Stimulated activated CD4-positive, alpha-beta T cell treated with anti-CD3 and anti-CD28 coated beads, Interleukin-12 subunit alpha, Interleukin-12 subunit beta, amount 100 ng/mL, for 4 hours (primary cell): ENCODE measurements at places on chromosomes 4 and X.

GRCh38 chrX:68940601-68941000, 111.8 kb downstream of the EFNB1 start:
- no peak for DNase-seq

DNA sequence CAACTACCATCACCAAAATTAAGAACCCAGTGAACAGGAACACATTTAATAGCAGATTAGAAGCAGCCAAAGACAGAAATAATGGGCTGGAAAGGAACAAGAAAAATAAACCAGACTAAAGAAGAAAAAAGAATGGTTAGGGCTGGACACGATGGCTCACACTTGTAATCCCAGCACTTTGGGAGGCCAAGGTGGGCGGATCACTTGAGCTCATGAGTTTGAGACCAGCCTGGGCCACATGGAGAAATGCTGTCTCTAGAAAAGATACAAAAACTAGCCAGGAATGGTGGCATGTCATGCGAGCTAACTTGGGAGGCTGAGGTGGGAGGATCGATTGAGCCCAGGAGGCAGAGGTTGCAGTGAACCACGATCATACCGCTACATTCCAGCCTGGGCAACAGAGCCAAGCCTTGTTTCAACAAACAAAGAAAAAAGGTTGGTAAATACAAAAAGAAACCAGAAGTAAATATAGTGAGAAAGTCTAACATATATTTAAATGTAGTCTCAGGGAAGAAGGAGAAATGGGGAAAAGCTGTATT, 102.0 kb downstream of the AFAP1 start:
- no peak for DNase-seq

GRCh38 chr4:8472689-8473197, 32.2 kb downstream of the TRMT44 start:
- no peak for DNase-seq

- DNase-seq: no peak
Measured at GRCh38 chrX:2541603-2542002, 40.8 kb upstream of the DHRSX start.

DNA sequence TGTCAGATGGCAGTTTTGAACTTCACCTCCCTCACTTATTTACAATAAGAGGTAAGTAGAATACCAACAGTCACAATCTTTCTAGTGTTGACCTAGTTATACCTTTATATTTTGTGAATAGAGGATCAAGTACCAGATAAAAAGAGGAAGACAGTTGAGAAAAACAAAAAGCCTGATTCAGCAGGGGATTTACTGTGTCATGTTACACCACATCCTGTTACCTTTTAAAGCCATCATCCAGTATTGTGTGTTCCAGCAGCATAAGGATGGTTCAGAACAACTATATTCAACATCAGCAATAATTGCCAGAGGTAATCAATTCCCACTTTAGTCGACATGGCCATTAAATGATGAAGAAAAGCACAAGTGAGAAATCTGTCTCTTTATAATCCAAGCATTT, 21.3 kb upstream of the CXCL6 start:
- DNase-seq: no peak

DNA sequence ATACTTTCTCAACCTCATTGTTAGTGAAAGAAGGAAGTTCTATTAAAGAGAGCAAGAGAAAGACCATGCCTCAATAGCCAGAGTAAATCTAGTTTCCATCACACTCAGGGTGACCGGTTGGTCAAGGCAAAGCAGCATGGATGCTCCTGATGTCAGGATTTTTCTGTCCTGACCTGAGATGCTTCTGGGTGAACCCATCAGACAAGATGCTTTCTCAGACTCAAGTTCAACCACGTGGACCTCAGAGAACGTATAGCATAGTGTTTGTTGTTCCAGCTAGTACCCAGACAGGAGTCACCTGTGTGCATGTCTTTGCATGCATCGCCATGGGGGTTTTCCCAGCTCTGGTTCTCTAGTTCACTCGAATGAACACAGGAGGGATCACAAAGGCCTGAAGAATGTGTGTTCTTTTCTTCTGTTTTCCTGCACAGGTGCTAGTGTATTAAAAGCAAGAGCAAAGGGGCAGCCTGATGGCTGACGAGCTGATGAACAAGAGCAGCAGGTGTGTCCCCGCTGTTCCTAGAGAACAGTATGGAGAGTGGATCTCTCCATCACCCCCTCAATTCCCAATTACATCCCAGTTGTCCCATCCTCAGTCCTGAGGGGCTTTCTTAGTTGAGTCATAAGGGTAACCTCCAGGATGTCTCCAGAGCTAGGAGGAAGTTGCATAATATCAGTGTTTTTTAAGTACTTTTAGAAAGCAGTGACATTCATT, 110.5 kb upstream of the ENPP6 start:
- DNase-seq: peak; percentile 30

DNA sequence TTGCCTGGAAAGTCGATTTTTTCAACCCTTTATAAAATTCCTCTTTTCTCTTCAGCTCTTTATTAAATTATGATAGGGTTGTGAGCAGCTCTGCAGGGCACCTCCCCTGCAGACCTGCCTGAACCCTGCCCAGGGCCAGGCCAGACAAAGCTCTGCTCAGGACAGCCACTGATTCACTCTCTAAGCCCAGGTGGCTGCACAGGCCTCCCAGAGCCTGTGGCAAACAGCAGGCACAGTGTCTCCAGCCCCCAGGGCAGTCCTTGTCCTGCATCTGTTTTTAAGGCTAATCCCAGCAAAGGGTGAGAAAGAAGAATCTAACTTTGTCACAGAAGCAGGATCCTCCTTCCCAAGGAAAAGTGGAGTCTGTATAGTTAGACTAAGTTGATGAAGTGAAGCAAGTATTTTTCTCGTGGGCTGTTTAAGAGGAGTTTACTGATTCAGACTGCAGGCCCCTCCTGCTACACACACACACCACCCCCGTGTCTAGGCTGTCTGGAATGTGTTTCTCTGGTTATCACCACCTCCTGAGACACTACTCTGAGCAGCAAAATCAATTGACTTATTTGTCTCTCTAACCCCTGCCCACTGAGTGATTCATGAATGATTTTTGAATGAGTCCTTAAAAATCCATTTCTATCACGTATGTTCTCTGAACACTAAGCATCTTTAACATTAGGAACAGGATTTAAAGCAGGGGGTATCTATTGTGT, 101.7 kb downstream of the CHIC2 start:
- DNase-seq: no peak

- DNase-seq: no peak
Measured at GRCh38 chr4:42080306-42080705, 72.1 kb downstream of the BEND4 start.

DNA sequence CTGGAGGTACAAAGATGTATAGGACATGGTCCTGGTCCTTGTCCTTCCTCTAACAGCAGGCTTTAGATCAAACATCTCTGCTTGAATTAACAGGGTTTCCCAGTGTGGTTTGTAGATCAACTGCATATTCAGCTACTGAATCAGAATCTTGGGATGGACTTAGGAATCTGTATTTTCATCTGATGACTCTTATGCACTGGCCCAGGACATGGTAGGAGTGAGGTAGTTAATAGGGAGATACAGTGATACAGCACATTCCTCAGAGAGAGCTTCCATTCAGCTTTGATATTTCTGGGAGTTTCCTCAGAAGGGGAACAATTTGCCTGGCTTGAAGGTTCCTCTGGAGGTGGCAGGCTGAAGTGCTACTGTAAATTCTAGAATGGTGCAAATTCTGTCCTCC, 203.1 kb downstream of the LARP7 start:
- DNase-seq: no peak

- peak; percentile 57 for DNase-seq
Measured at GRCh38 chr4:184267673-184268583, 50.3 kb upstream of the ENPP6 start.

DNA sequence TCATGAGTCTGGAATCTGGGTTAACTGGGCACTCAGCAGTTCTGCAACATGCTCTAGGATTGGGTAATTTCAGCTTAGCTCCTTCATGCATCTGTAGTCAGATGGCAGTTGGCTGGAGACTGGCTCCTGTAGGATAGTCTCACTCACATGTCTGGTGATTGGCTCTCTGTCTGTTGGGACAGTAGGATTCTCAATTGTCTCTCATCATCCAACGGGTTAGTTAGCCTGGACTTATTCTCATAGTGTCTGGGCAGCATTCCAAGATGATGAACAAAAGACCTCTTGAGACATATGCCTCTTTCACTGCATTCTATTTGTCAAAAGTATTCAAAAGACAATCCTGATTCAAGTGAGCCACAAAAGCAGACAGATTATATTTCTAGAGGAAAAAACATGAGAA, 795.6 kb upstream of the GALNTL6 start:
- DNase-seq: no peak

DNA sequence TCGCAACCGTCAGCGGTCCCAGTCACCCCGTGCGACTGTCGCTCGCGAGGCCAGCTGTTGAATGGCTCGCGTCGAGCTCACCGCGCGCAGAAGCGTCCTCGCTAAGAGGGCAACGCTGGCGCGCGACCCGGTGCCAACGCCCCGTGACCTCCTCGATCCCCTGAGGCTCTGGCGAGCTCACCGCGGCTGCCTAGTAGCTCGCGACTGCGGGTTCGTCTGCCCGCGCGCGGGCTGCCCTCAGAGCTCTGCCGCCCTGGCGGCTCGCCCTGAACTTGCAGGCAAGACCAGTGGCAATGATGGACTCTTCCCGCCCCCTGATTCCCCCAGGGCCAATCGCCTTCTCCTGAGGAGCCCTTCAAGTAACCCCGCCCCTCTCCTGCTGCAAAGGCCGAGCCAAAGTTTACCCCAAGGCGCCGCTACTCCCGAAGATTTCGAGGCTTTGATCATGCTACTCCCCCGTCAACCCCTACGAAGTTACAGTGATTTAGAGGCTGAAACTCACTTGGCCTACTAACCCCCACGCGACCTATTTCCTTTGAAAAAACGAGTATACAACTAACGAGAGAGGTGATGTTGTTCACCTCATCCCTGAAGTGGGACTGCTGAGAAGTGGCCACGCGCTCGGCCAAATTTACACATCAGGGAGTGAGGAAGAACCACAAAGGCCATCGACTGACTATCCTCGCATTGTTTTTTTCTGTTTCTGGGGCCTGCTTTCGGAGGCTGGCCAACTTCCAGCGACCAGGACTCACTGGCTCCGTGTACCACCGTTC, 37.5 kb downstream of the PGRMC1 start:
- DNase-seq: peak; percentile 36

DNA sequence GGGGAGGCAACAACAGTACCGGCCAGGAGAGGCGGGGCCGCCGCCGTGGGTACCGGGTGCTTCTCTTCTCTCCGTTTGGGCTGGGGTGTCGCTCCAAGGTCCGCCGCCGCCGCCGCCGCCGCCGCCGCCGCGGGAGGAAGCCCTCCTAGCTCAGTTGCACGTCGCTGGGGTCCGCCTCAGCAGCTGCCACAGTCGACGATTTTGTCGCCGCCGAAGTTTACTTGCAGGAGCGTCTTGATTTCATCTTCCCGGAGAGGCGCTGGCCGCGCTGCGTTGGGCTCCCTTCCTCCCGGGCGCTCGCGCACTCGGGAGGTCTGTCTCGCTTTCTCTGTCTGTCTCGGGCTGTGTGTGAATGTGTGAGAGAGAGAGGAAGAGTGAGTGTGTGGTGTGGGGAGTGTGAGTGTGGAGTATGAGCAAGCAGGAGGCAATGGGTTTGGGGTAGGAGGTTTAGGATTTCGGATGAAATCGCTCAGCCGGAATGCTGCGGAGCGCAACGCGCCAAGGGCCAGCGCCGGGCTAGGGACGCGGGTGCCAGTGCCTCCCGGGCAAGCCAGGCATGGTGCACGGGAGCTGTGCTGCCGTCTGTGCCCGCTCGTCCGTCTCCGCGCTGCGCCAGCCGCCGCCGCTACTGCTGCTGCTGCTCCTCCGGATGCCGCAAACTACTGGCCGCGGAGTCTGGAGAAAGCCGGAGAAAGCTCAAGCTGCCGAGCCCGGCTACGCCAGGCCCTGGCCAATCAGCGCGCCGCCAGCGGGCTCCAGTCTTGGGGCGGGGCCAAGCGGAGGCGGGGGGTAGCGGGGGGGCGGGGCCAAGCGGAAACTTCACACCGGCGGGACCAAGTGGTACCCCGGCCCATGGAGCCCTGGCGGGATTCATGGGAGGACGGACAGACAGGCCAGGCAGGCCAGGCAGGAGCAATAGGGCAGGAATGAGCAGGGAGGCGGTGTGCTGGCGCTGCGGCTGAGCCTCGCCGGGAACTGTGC, at the start of gene PCDH19:
Gene PCDH19, minus strand, starts transcription at position 664 of the 981 bp plus-strand sequence. CDS start 1,676 bp downstream, outside the sequence.
- peak; percentile 40 for DNase-seq

- no peak for DNase-seq
Measured at GRCh38 chrX:106742193-106742592, 15.7 kb downstream of the RNF128 start.

DNA sequence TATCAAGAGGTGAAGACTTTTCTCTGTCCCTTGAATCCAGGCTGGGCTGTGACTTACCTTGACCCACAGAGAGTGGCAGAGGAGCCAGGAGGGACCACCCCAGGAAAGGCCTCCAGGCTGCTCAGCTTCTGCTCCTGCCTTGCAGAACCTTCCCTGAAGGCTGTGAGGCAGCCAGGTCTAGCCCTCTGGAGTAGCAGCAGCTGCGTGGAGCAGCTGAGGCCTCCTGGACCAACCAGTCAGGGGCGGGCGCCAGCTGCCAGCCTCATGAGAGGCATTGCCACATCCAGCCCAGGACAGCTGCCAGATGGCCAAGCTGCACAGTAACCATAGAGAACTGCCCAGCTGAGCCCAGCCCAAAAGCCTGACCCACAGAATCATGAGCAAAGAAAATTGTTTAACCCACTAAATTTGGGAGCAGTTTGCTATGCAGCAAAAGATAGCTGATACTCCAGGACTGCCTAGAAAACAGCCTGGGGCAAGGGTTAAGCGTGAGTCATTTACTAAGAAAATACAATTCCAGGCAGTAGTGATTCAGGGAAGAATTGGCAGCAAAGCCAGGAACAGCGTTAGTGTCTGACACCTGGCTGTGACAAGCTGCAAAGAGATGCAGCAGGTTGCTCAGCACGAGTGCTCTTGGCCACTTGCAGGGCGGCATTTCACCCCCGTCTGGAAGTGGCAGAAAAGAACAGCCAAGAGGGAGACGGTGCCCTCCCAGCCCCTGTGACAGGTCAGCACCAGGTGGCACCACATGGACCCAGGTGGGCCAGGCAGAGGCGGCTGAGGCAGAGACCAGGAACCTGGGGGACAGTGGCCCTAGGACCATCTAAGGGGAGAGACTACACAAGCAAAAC, 14.7 kb upstream of the PDE6B start:
- DNase-seq: no peak

DNA sequence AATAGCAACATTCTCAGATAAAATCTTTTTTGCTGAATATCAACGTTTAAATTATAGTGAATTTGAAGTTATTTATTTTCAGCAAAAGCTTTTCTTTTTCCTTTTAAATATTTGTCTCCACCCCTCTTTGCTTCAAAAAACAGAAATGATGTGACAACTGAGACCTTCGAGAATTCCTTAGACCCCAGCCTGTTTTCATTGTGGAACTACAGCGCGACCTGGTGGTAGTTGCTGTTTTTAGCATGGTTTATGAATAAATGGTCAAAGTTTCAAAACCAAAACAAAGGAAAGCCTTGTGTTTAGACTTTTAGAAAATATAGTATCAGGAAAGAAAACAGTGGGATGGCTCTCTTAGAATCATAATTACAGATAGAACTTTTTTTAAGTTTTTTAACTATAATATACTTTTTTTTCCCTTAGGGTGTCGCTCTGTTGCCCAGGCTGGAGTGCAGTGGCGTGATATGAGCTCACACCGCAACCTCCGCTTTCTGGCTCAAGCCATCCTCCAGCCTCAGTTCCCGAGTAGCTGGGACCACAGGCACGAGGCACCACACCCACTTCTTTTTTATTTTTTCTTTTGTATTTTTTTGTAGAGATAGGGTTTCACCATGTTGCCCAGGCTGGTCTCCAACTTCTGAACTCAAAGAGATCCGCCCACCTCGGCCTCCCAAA, 26.8 kb upstream of the TMEM184C start:
- peak; percentile 29 for DNase-seq
